CD4-positive, alpha-beta T cell treated with Interleukin-17A for 4 hours (primary cell): ENCODE measurements at places on chromosomes 2 and 18.

DNA sequence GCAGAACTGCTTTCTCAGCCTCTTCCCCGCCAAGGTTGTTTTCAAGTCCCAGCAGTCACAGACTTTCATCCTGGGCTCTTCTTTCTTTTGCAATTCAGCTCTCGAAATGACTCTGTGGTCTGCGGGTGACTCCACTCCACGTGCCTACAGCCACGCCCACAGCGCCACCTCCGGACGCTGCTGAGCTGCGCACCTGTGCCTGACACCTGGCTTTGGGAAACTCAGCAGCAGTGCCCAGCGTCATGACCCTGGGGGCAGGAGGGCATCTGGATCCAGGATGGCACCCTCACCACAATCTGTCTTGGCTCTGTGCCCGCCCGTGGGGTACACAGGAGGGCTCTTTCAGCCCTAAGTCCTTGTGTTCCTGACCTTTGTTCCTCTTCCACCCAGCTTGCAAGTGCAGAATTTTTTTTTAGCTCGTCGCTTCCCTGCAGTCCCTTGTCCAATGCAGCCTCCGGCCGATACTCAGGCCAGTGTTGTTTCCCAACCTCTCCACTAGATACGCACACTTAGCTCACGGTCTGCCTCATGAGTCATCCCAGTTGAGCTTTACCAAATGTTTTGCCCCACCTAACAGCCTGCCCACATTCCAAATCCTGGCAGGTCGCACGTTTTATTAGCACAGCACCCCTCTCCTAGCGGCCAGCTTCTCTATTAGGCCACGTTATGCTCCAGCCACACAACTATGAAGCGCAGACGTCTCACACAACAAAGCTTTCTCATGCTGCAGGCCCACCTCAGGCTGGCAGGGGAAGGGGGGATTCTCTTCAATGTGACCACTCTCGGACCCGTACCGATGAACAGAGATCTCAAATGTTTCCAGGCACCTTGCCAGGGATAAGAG is 6.5 kb upstream of the CAPN10 start:
- DNase-seq = peak; percentile 87

DNA sequence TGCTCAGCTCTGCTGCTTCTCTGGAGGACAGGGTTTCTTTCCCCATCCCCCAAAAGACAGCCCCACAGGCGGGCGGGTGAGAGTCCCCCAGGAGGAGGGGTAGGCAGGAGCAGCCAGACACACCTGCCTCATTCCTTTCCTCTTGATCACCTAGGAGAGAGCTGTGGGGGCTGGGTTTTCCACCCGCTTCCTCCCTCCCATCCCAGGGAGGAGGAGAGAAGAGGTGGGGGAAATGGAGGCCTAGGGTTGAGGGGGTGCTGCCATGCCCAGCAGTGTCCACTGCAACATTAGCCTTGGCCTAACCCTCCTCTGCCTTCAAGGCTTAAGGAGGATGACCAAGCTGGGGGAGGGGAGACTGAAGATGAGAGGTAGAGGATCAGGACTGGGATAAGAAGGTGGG is 14.7 kb downstream of the WNT10A start:
- DNase-seq = no peak

DNA sequence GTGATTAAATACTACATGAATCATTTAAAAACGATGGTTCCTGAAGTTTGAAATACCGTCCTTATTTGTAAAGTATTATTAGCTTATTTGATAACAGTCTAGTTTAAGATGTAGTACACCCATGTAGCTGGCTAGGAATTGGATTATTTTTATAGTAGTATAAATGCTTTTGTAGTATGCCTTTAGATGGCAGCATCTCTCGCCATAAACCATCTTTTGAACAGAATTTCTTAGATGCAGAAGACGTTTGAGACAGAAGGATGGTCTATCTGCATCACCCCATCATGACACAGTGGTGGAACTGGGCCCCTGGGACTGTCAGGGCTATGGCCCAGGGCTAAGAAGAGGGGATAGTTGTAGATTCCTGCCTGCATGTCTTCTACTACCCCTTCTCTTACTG is 152.7 kb downstream of the WDSUB1 start:
- DNase-seq = no peak

GRCh38 chr2:16244153-16244965 is 304.0 kb downstream of the MYCN start:
- DNase-seq = no peak

GRCh38 chr2:179273461-179273962 is 8.9 kb upstream of the SESTD1 start:
- DNase-seq = no peak

- no peak for DNase-seq
Measured at GRCh38 chr2:96685577-96686459, 43.3 kb downstream of the FER1L5 start.

DNA sequence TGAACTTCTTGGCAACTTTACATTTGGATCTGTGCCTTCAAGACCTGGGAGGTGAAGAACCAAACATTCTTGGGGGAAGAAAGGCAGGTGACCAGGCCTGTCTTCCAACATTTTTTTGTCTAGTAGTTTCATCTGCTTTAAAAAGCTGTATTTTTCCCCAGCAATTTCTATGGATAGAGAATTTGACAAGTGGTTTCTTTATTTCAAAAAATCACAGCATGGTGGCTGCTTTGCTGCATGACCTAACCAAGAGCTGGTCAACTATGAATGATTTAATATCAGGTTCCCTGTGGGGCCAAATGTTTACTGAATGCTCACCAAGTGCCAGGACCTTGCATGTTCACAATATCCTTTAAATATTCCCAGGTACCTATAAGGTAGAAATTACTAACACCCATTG is 19.1 kb downstream of the LRP2 start:
- DNase-seq = no peak

DNA sequence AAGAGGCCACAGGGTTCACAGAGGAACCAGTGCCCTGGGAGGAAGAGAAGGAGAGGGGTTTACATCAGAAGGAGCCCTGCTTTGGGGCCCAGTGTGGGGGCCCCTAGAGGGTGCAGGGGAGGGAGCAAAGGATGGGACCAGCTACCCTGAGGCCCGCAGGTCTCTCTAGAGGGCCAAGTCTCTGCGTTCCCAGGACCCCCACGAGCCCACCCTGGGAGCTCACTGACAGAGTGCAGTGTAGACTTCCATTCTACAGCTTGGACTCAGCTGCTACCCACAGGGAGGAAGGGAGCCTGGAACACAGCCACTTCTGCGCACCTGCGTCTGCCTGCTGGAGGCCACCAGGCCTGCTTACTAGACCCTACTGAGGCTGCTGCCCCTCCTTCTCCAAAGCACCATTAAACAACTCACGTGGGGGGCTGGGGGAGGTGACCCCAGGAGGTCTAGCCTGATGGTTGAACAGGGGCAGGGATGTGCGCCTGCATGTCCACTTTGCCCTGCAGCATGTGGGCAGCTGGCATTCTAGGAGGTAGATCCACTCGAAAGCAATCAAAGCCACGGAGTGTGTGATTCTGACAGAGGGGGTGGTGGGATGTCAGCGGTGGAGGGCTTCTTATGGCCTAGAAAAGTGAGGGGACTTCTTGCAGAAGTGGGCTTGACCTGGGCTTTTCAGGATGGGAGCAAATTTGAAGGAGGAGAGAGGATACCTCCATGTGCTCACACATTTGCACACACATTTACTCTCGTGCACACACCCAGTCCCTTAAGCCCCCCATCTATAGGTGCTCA is 90.2 kb downstream of the ZFP36L2 start:
- DNase-seq = peak; percentile 57

DNA sequence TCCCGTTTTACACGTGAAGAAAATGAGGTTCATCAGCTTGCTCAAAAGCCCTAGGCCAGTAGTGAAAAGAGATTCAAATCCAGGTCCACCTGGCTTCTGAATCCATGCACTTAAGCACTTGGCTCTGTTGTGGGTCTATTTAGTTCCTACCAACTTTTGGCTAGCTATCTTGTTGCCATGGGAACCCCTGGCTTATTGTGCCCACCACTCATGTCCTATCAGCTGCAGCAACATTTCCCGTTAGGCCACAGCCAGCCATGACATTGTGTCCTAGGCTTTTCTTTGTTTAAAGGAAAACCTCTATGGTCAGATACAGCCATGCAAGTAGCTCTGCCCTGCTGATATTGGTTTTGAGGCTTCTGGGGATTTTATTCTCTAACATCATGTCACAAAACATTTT is 49.8 kb downstream of the PLEK start:
- DNase-seq = no peak

DNA sequence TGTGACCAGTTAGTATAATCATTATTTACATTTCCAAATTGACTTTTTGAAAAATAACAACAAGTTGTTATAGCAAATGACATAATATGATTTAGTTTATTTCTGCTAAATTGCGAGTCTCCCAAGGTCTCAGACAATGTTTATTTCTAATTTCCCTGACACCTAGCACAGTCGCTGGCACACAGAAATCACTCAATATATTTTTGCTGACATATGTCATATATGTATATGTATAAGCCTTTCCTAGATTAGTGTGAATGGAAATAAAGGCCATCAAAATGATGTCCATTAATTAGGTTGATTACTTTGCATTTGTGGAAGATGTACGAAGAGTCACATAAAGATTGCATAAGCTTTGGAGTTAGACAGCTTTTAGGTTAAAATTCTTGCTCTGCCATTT is 136.7 kb upstream of the CDH2 start:
- DNase-seq = no peak

GRCh38 chr2:64330281-64331113 is 123.5 kb upstream of the LGALSL start:
- DNase-seq = peak; percentile 92

DNA sequence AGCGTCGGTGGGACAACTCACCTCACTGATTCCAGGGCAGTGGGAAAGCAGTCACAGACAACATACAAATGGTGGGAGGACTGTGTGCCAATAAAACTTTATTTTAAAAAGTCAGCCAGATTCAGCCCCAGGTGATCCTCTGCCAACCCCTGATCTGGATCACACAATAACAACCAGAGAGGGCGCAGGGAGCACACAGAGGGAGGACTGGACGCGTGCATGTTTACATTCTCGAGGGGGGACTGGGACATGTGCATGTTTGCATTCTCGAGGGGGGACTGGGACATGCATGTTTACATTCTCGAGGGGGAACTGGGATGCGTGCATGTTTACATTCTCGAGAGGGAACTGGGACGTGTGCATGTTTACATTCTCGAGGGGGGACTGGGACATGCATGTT is 209.5 kb downstream of the NDUFA10 start:
- no peak for DNase-seq

DNA sequence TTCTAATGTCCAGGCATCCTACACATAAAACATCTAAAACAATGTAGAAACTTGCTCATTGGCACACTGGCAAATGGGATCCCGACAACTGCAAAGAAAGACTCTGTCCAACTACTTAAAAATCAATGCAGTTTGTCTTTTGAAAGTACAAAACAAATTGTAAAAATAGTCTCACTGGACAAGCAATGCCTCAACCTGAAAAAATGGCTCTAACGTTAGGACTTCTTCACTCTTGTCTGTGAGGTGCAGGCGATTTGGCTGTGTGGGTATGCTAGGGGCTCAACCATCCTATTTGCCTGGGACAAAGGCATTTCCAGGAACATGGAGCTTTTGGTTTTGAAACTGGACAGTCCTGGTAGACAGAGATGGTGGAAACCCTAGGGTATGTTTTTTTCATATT is 10.7 kb downstream of the EFEMP1 start:
- DNase-seq = no peak

GRCh38 chr2:28635191-28635611 is 116.4 kb upstream of the PPP1CB start:
- DNase-seq = no peak

DNA sequence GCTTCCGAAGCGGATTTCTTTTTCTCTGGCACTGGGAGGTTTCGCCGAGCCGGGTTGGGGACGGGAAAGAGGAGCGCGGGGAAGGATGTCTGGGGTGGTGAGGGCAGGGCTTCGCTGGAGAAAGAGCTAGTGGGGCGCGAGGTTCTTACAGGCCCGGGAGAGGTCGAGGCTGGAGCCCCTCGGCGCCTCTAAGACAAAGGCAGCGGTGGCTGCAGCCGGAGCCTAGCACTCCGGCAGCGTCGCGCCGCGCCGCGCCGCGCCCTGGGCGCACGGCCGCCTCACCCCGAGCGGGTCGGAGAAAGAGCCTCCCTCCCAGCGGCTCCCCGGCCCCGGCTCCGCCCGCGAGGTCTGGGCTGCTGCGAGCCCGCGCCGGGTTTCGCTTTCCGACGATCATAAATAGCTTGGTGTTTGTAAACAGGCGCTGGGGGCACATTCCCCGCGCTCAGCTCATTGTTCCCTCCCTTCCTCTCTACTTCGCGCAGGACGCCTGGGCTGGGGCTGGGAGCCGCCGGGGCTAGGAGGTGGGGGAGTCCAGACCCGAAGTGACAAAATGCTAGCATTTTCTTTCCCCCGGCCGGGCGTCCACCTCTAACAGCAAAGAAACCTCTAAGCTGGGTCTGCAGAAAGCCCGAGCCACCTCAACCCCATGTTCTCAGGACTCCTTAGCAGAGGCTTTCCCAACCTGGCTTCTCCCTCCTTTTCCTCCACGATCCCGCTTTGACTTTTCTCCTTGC is 813 bp upstream of the MEIS1 start:
- DNase-seq = no peak

DNA sequence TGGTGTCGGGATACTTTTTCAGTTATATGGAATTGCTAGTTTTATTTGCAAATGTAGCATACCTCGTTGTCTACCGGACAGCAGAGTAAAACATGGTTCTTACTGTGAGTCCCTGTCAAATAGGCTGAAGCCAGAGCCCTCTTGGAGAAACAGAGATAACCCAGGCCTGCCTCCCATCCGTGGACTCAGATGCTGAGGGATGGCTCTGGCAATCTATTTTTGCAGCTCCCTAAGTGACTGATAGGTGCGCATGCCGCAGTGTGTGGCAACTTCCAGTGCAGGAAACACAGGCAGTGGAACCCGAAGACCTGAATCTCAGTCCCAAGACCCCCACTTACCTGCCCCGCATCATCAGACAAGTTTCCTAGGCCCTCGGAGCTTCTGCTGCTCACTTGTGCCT is 33.6 kb downstream of the STEAP3 start:
- DNase-seq = no peak

DNA sequence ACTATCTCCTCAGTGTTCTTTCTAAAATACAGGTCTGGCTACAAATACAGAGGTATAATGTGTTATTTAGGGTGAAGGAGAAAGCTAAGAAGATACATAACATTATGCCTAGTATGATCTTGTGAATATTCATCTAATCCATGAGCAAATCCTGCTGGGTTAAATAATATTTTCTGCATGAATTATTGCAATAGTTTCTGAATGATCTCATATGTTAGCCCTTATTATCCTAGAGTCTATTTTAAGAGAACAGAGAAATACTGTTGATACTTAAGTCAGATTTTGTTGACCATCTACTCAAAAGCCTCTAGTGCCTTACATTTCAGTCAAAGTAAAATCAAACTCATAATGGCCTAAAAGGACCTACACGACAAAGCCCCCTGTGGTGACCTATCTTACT is 382.3 kb downstream of the FIGN start:
- DNase-seq = no peak

- DNase-seq = no peak
Measured at GRCh38 chr2:240789501-240790369, 30.3 kb downstream of the KIF1A start.
